Inflammatory macrophage (primary cell): ENCODE measurements at places on chromosomes 6 and 20.
A peak's percentile ranks its signal among the peaks of the same experiment; 100 is the strongest.

DNA sequence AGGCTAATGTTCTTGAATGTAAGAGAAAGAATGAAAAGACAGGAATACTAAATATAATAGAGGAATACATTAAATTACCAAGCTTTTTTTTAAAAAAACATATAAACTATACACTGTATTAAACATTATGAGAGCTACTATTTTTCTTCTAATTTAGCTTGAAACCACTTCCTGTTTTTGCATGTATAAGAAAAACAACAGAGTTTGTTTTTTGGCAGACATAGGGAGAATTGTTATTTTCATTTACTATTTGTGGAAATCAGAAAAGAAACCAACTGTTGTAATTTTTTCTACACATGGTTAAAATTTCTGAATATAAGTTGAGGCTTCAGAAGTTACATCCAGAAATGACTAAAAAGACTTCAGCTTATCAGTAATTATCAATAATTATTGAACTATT lies 991.8 kb upstream of the GJE1 start:
- no peak for DNase-seq

- DNase-seq = peak; percentile 63
These were observed 3.5 kb downstream of the MYLK2 start for GRCh38 chr20:31822421-31823330.

DNA sequence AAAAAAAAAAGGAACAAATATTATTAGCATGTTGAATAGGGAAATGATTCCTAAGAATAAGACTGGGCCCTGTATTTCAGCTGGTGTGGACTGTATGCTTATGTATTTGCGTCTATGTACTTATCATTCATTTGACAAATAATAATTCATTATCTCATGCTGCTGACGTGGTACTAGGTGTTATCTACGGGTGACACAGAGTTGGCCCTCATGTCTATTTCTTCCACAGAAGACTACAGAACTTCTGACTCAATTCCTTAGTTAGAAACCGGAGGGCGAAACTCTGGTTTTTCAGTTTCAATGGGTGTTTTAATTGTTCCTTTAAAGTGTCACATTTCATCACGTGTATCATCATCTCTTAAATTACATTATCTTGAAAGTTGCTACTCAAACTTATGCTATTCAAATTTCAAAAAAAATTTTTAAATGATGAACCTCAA lies 305.9 kb downstream of the CLIC5 start:
- peak; percentile 53 for DNase-seq

- DNase-seq = no peak
These were observed 11.4 kb downstream of the EZR start for GRCh38 chr6:158807515-158808441.

DNA sequence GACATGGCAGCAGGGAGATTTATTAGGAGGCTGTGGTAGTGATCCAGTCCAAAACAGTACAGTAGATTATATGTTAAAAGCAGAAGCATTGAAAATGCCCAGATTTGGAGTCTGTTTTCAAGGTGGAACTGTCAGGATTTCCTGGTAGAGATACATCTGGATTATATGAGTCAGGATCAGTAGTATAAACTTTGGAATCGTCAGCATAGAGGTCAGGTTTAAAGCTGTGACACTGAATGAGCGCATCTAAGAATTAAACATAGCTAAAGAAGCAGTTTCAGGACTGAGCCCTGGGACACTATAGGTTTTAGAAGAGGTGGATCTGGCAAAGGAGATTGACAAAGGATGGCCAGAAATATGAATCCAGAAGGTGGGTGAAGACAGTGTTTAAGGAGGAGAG lies 60.4 kb downstream of the RNF144B start:
- no peak for DNase-seq

GRCh38 chr6:43768983-43769525 lies 957 bp upstream of the VEGFA start:
- no peak for DNase-seq
